SW 1271 (cell line): ENCODE measurements at places on chromosomes 3 and 15.

DNA sequence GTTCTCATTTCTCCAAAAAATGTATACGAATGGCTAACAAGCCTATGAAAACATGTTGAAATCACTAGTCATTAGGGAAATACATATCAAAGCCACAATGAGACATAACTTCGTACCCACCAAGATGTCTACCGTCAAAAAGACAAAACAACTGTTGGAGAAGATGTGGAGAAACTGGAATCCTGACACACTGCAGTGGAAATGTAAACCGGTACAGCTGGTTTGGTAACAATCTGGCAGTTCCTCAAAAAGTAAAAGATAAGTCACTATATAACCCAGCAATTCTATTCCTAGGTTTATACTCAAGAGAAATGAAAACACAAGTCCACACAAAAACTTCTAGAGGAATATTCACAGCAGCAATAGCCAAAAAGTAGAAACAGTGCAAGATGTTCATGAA, 7.0 kb downstream of the SCAPER start:
- DNase-seq, result no peak

DNA sequence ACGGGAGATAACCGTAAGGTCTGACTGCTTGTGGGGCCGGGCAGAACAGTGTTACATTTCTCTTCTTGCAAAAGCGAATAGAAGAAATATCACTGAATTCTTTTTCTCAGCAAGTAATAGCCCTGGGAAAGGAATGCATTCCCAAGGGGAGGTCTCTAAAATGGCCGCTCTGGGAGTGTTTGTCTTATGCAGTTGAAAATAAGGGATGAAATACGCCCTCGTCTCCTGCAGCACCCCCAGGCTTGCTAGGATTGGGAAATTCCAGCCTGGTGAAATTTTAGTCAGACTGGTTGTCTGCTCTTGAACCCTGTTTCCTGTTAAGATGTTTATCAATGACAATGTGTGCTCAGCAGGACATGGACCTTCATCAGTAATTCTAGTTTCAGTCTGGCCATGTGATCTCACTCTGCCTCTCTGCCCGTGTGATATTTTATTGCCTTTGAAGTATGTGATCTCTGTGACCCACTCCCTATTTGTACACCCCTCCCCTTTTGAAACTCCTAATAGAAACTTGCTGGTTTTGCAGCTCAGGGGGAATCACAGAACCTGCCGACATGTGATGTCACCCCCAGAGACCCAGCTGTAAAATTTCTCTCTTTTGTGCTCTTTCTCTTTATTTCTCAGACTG, 715.6 kb downstream of the ROBO1 start:
- DNase-seq, result no peak

DNA sequence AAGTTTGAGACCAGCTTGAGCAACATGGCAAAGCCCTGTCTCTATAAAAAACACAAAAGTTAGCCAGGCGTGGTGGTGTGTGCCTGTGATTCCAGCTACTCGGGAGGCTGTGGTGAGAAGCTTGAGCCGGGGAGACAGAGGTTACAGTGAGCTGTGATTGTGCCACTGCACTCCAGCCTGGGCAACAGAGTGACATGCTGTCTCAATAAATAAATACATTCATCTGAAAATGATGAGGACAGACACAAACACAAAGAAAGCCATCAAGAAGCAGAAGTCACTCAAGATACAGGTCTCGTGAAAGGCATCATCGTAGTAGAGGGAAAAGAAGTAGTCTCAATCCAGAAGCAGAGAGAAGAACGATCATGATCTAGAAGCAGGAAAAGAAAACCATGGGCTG, 18.1 kb downstream of the AP3S2 start:
- no peak for DNase-seq

GRCh38 chr15:42057799-42058646, 36.3 kb downstream of the PLA2G4D start:
- DNase-seq, result no peak

DNA sequence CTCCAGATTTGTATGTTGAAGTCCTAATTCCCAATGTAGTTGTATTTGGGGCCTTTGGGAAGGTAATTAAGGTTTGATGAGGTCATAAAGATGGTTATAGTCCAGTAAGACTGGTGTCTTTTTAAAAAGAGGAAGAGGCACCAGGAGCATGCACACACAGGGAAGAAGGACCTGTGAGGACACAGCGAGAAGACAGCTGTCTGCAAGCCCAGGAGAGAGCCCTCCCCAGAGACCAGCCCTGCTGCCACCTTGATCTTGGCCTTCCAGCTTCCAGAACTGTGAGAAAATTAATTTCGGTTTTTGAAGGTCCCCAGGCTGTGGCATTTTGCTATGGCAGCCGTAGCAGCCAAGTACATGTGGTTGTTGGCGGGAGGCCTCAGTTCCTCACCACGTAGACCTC, 32.8 kb upstream of the TSEN2 start:
- DNase-seq, result no peak

DNA sequence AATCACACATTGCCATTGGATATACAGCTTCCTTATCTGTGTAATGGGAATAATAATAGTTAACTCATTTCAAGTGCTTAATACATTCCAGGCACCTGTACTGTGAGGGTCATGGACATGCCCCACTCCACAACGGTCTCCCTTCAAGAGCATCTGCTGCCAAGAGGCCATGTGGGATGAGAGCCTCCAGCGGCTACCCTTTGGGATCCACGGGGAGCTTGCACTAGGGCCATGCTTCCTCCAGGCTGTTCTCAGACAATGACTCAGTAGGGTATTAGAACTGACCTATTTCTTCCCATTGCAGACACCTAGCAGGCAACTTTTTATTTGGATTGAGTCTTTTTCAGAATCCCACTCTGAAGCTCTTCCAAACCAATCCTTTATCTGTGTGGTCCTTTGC, 1078.9 kb downstream of the TUSC7 start:
- no peak for DNase-seq

DNA sequence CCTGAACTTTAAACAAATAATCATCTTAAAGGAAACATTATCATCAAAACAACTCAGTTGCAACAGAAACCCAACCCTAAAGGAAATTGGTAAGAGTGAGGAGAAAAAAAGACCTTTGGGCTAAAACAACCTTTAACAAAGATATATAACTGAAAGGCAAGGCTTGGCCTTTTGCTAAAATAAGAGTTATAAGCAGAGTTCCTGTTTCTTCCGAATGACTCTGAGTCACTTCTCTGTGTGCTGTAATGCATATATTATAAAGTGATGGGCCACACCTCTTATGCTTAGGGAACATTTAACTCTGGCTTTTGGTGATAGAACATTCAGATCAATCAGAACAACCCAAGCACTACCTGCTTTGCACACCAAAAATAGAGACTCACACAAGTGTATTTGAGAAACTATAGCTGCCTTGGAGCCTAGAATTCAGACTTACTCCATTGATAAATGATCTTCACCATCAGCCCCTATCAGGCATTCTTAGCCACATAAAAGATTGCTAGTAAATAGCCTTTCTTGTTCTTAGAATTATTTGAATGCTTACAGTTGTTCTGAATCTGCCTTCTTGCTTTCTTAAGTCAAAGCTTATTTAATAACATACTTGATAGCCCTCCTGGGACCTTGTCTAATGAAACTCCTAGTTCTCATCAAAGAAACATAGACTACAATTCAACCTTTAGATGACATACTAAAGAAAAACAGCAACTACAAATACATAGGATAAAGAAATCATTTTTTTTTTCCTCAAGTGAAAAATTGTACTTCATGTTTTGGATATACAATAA, 294.2 kb upstream of the SEMA6D start:
- no peak for DNase-seq
